ENCODE measurements at places on chromosomes 1 and 21. TPM values are rescaled to one million over a fixed set of nuclear protein-coding genes. Genes with fewer than 3 reads are reported as not detected.

Gene GIPC2
- 0.47 TPM for total RNA-seq

Gene HUNK
- 9.4 TPM for total RNA-seq

Gene NAXE
- 26.5 TPM for total RNA-seq

Gene LHX8
- total RNA-seq, result not detected

Gene SLC35F3
- total RNA-seq, result 0.78 TPM

Gene C1QB
- 4.8 TPM for total RNA-seq

Gene RAP1GAP
- total RNA-seq, result 26.4 TPM

Gene LCE1C
- total RNA-seq, result not detected

Gene DYRK3
- 18.2 TPM for total RNA-seq

Gene BTG2
- total RNA-seq, result 13.9 TPM

Gene SLC35D1
- total RNA-seq, result 13.6 TPM

Gene FALEC
- total RNA-seq, result 1.1 TPM

Gene IQCC
- total RNA-seq, result 2.3 TPM

Gene PDC
- not detected for total RNA-seq

Gene KIF2C
- 2.5 TPM for total RNA-seq

Gene GNG12
- total RNA-seq, result 29.9 TPM

Gene MYOG
- total RNA-seq, result not detected

Gene MCOLN3
- total RNA-seq, result not detected

Gene RBM11
- 16.2 TPM for total RNA-seq

Gene RHD
- total RNA-seq, result 0.16 TPM

Gene NTMT2
- total RNA-seq, result not detected

Gene FLG2
- not detected for total RNA-seq
